ENCODE measurements at places on chromosomes 11 and 22.
A peak's percentile ranks its signal among the peaks of the same experiment; 100 is the strongest.

GRCh38 chr11:118910309-118911112 is 15.2 kb downstream of the BCL9L start:
- peak; percentile 51 for DNase-seq

DNA sequence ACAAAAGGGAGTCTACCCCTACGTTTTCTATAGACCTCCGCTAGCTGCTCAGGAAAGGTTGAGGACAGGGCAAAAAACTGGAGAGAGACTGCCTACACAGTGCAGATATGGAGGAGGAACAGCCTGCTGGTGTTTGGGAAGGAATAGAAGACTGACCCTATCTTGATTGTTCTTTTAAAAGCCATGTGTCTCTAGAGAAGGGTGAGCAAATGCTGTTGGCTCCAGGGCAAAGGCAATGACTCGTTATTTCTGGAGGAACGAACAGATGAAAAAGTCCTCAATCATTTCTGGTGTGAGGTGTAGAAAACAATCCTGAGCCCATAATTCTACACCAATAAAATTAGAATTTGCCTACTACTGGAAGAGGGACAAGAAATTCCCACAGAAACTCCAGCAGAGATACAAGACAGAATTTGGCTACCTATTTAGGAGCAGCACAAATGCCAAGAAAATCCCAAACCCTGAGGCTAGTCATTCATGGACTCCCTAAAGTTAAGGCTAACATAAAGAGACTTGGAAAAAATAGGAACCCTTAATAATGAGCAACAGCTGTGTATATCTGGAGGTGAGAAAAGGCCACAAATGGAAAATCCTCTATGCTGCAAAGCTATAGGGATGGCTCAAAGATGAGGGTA is 1206.3 kb upstream of the CNTN5 start:
- DNase-seq, result no peak

GRCh38 chr11:119975561-119976152 is 162.3 kb downstream of the TRIM29 start:
- DNase-seq, result no peak

DNA sequence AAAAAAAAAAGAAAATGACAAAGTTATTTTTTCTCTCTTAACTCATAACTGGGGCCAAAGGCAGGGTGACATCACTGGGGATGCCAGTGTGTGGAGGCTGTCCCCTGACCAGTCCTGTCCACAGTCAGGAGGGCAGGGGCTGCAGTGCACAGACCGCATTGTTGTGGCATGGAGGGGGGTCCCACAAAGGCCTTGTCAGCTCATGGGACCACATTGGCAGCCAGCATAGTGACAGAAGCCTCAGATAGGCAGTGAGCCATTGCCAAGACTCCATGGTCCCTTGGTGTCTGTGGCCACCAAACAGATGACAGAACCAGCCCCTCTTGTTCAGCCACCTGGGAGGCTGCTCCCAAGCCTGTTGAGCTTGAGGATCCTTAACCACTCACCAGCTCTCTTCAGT is 4.1 kb downstream of the TMEM80 start:
- no peak for DNase-seq

- DNase-seq, result no peak
Measured at GRCh38 chr11:76604081-76604625, 66.4 kb downstream of the LRRC32 start.

- no peak for DNase-seq
Measured at GRCh38 chr11:67601098-67601497, 5.6 kb upstream of the NDUFV1 start.

DNA sequence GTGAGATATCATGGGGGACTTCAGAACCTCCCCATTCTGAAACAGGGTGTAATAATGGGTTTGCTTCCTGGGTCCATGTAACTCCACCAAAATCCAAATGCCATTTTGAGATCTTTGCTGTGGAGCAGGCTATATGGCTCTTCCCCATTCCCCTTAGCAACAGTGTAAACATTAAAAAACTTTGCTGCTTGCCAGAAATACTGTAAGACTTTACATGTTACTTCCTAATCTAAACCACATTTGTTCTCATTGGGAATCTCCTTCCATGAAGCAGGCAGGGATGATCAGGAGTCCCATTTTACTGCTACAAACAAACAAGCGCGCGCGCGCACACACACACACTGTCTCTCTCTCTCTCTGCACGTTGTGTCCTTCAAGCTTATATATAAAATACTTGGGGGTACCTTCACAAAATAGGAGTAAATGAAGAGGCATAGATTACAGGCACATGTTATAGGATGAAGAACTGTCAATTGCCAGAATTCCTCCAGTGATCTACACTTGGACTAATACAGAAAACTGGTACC is 86.5 kb downstream of the ANO3 start:
- DNase-seq, result no peak

DNA sequence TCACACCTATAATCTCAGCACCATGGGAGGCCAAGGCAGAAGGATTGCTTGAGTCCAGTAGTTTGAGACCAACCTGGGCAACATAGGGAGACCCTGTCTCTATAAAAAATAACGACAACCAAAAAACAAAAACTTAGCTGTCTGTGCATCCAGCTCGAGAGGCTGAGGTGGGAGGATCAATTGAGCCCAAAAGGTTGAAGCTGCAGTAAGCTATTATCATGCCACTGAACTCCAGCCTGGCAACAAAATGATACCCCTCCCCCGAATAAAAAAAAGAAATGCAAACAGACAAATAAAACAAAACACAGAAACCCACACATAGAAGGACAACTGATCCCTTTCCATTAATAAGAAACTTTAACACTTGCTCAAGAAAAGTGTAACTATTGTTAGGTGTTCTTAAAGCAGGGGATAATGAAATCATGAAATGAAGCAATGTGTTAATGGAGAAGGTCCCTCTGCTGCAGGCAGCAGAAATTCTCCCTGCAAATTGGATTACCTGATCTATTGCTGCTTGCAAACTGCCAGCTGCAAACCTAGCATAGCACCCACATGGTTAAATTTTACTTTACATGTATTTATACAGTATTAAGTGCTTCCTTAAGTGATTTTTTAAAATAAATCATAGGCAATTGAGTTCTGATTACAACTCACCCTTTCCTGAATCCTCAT is 226.3 kb downstream of the SBF2 start:
- no peak for DNase-seq

DNA sequence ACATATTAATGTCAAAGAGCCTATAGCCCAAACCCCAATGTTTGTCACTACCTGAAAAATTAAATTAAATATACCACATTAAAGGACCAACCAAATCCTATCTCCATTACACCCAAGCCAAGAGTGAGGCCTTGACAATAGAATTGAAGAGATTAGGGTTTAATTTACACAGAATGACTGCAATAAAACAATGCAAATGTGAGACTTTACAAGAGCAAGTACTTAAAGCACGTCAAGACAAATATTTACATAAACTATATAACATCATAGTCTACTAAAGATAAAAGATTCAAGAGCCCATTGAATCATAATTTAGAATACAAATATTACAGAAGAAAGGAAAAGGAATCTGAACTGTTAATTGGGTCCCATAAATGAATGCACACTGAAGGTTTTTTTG is 85.6 kb downstream of the CADM1 start:
- DNase-seq, result no peak

DNA sequence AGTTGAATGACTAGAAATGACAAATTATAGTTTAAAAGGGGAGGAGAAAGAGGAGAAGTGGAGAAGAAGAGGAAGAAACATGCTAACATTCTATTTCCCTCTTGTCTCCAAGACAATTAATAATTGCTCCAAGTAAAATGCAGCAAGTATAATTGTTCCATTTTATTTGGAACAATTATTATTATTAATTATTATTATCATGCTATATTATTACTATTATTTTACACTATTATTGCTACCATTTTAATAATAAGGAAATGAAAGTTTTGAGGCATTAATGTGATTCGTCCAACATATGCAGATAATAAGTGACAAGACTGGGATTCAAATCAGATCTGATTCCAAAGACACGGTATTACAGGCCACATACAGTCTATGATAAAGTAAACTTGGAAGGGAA is 293.6 kb upstream of the ZC3H12C start:
- no peak for DNase-seq

DNA sequence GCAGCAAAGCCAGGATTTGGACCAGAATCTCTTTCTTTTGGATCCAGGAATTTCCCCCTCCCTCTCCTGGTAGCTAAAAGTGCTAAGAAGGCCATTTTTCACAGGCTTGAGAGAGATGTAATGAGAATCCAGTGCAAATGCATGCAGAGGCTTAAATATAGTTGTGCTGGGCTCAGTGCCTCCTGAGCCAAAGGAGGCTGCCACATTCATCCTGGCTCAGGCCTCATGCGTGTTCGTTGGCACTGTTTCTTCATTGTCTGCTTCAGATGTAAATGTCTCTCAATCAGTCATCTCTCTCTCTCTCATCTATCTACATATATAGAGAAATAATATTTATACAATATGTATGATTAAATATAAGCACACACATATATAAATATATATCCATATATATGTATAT is 83.6 kb downstream of the INSC start:
- DNase-seq, result no peak

DNA sequence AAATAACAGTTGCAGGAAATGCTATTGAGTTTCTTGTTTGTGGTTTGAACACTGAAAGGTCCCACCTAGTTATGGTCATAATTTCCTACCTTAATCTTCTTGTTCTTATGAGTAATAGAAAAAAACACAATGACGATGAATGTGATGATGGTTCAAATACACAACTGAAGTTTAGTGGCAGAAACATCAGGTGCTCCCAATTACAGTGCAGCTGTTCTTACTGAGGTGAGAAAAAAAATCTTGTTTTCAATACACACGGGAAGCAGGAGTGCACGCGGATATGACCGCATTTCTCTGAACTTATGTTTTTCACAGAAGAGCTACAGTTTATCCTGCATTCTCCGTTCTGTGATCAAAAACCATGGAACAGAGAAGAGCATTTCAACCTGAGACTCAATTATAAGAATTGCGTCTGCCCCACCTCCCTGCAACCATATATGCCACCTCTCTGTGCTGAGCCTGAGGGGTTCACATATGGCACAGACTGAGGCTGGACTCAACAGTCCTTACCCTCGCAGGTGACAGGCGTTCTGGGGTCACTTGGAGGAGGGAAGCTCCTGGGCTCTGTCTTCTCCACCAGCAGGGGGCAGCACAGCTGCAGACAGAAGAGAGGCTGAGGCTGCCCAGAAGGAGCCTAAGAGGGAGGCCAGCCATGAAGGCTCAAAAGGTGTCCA is 99.7 kb upstream of the IGLL5 start:
- DNase-seq, result peak; percentile 70

- DNase-seq, result no peak
Measured at GRCh38 chr11:78941226-78941851, 366.7 kb upstream of the NARS2 start.

DNA sequence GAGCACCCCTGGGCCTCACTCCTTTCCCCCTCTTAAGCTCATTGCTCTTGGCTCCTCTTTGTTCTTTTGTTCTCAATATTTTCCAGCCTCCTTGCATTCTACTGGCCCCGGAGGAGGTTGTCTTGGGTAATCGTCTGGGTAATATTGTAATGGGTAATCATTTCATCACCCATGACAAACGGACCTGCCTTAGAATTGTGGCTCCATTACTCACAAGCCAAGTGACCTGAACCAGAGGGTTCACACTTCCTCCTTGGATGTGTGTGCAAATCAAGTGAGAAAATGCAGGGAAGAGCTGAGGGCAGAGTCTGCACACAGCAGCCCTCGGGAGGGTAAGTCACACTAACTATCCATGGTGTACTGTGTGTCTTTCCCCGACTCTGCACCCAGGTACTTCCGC is 305.0 kb downstream of the BUD13 start:
- no peak for DNase-seq

DNA sequence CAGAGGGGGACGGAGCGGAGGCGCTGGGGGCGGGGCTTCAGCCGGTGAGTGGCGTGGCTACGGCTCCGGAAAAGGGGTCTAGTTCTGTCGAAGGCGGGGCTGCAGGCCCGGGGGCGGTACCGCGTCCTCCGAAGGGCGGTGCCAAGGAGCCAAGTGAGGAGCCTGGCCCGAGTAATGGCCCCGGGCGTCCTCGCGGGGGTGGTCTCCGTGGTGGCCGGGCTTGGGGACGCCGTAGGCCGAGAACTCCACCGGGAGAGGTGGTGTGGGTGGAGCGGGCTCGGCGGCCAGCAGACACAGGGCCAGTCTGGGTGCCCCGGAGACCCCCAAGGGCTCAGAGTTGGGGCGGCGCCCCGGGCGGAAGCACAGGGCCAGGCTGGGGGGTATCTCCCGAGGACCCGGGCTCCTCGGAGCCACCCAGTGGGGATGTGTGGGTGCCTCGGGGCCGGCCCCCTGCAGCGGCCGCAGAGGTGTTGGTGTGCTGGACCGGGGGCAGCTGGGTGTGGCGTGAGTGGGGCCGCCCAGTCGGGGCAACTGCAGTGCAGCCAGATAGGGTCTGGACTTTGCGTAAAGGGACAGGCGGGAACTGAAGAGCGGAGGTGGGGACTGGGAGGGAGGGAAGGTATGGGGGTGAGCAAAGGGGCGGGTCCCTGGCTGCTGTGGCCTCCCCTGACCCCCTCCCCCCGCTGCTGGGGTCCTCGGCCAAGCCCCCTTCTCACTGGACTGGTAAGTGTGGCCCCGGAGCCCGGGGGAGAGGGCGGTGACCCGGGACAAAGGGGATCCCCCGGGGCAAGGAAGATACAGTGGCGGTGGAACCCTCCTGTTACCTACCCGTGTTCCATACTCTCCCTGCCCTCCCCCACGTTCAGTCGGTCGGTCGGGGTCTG is 838 bp downstream of the FKBP2 start:
- DNase-seq, result no peak

GRCh38 chr11:107743191-107743590 is 31.3 kb upstream of the SLN start:
- DNase-seq, result no peak

DNA sequence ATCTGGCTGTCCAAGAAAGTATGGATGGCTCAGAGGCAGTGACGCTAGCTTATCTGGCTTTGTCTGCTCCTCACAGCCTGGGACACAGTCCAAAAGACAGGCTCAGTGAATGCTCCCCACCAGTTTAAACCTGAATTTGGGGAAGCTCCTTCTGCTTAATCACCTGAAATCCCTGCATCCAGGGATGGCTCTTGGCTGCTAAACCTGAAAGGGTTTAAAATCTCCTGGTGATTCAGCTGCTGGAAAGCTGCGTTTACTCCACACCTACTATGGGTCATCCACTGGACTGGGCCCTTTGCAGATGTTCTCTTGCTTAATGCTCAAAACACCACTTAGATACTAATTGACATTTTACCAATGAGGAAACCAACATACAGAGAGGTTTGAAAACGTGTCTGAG is 302.0 kb upstream of the NARS2 start:
- no peak for DNase-seq

GRCh38 chr11:33551051-33551450 is 149.6 kb downstream of the C11orf91 start:
- no peak for DNase-seq

DNA sequence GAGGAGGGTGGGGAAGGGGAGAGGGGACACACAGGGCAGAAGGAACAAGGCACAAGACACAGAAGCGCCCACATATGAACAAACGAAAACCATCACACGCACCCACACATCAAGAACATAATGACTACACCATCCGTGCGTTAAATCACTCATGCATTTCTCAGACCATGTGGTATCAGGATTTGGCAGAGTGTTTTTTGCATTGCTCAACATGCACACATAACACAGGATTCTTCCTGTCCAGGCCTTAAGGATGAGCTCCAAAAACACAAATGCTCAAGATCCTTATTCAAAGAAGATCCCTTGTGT is 309.5 kb downstream of the CADM1 start:
- no peak for DNase-seq

- DNase-seq, result no peak
Measured at GRCh38 chr22:45272498-45272897, 12.3 kb upstream of the UPK3A start.

- no peak for DNase-seq
Measured at GRCh38 chr11:2837096-2837601, 48.4 kb downstream of the CDKN1C start.

Data from CD4-positive, alpha-beta memory T cell (primary cell).